Regular cardiac myocyte (primary cell): ENCODE measurements at places on chromosomes 11 and 22. TPM values are rescaled to one million over a fixed set of nuclear protein-coding genes. Genes with fewer than 3 reads are reported as not detected.

Gene AIFM3
- total RNA-seq, result 0.56 and 0.58 TPM in 2 replicates

Gene LMO2
- 8.2 and 38.2 TPM in 2 replicates for total RNA-seq

Gene POU2AF2
- total RNA-seq, result not detected in 2 replicates

Gene CECR2
- 0.96 and 1.1 TPM in 2 replicates for total RNA-seq

Gene RAB38
- 0.28 and 1.7 TPM in 2 replicates for total RNA-seq

Gene MS4A12
- total RNA-seq, result not detected in 2 replicates

Gene DEUP1
- total RNA-seq, result not detected in 2 replicates

Gene APOA4
- total RNA-seq, result not detected in 2 replicates

Gene SREBF2
- 23.4 and 33.0 TPM in 2 replicates for total RNA-seq

Gene PDXP
- 14.4 and 21.7 TPM in 2 replicates for total RNA-seq

Gene NAALAD2
- total RNA-seq, result 0.58 and 0.85 TPM in 2 replicates

Gene OR4D5
- not detected in 2 replicates for total RNA-seq

Gene RAG1
- 0.38 and 0.56 TPM in 2 replicates for total RNA-seq

Gene OR51B4
- not detected in 2 replicates for total RNA-seq

Gene KIAA1671
- total RNA-seq, result 6.2 and 7.1 TPM in 2 replicates

Gene CCDC116
- total RNA-seq, result 0.19 and 0.28 TPM in 2 replicates

Gene ART5
- 0.28 TPM in 1 of 2 replicates, not detected in the other for total RNA-seq

Gene NF2
- 68.2 and 129 TPM in 2 replicates for total RNA-seq

Gene SMTNL1
- total RNA-seq, result not detected in 2 replicates

Gene DLG2
- 0.58 and 1.4 TPM in 2 replicates for total RNA-seq

Gene RIN1
- 12.1 and 33.5 TPM in 2 replicates for total RNA-seq

Gene FOLH1
- total RNA-seq, result 0.28 TPM in 1 of 2 replicates, not detected in the other

Gene PCNX3
- total RNA-seq, result 9.3 and 23.8 TPM in 2 replicates

Gene FOSL1
- total RNA-seq, result 17.5 and 28.6 TPM in 2 replicates

Gene P2RY6
- total RNA-seq, result 0.56 and 0.58 TPM in 2 replicates

Gene OR2AT4
- not detected in 2 replicates for total RNA-seq

Gene FAT3
- total RNA-seq, result 5.0 and 7.3 TPM in 2 replicates

Gene AIP
- 69.1 and 75.7 TPM in 2 replicates for total RNA-seq

Gene IFITM2
- 14.4 and 15.0 TPM in 2 replicates for total RNA-seq

Gene YPEL4
- total RNA-seq, result 2.8 TPM in 1 of 2 replicates, not detected in the other

Gene TMEM151A
- total RNA-seq, result under 0.01 and 0.28 TPM in 2 replicates

Gene PHOX2A
- not detected in 2 replicates for total RNA-seq

Gene PRG3
- total RNA-seq, result not detected in 2 replicates

Gene ADORA2A
- total RNA-seq, result 13.2 and 18.0 TPM in 2 replicates

Gene OLFML1
- total RNA-seq, result 5.9 and 10.7 TPM in 2 replicates
